COR-L47 (cell line): ENCODE measurements at places on chromosomes 11 and 22.

DNA sequence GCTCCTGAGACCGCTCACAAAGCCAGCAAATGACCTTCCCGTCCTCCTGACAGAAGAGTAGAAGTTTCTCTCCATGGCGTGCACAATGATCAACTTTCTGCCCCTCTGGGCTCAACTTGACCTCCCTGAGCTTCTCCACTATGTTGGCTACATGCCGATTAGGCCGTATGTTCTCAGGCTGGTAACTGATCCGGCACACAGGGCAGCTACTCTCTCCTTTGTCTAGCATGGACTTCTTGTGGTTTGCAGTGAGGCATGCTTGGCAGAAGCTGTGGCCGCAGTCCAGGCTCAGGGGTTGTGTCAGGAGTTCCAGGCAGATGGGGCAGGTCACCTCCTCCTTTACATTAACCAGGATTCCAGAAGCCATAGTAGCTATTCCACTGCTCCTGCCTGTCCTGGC, 5.1 kb downstream of the TRIM5 start:
- DNase-seq: no peak

- DNase-seq: no peak
Observed at GRCh38 chr11:125431009-125431408, 65.1 kb downstream of the FEZ1 start.

- no peak for DNase-seq
Observed at GRCh38 chr11:11407065-11407762, 54.2 kb upstream of the CSNK2A3 start.

- DNase-seq: no peak
Observed at GRCh38 chr11:73889019-73889418, 12.2 kb downstream of the PAAF1 start.

GRCh38 chr11:107858217-107859070, at the start of gene SLC35F2:
Gene SLC35F2 (minus strand): TSS chr11:107858787. CDS start chr11:107858767, 20 bp downstream.
- DNase-seq: peak; percentile 80

DNA sequence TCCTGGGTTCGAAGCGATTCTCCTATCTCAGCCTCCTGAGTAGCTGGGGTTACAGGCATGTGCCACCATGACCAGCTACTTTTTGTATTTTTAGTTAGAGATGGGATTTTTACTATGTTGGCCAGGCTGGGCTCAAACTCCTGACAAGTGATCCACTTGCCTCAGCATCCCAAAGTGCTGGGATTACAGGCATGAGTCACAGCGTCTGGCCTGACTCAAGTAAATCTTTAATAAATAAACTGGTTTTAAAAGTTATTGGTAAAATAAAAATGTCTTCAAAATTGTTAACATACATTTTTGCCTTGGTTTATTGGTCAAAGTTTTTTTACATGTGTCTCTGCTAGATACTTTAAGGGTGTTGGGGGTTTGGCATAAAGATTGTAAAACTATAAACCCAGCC, 7.3 kb upstream of the PES1 start:
- DNase-seq: no peak

DNA sequence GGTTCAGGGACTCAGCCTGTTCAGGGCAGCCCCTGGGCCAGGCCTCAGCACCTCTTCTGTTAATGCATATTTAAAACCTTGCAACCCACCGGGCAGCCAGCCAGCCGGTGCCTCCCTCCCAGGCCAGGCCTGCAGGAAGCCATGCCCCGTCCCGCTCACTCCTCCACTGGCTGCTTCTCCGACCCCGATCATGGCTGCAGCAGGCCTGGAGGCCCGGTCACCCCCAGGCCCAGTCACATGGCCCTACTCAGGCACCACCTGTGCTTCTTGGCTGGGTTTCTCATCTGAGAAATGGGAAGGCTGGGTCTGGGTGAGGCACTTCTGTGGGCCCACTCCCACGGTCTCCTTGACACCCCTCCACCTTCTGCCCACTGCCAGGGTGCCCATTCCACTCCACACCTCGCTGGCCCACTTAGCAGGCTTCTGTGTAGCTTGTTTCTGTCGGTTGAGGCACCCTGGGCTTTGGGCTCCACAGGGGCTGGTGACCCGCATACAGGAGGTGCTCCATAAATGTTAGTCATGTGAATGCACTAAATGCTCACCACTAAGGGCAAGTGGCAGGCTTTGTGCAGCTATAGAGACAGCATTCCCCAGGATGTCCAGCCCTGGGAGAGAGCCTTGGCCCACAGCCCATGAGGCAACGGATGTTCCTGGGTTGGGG, 11.4 kb downstream of the RTN4R start:
- DNase-seq: no peak

DNA sequence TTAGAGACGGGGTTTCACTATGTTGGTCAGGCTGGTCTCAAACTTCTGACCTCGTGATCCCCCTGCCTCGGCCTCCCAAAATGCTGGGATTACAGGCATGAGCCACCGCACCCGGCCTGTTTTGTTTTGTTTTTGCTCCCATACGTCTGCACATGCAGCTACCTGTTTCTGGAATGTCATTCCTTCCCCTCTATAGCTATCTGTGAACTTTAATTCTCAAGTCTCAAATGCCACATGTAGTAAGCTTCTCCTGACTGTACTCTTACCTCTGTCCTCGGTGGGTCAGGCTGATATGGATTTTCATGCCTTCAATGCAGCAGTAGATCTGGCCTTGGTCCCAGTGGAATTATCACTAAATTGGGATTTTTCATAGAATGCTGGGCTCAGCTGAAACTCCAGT, 12.4 kb upstream of the SWAP70 start:
- DNase-seq: no peak

- DNase-seq: no peak
Observed at GRCh38 chr11:45609337-45609736, 56.1 kb downstream of the CHST1 start.

DNA sequence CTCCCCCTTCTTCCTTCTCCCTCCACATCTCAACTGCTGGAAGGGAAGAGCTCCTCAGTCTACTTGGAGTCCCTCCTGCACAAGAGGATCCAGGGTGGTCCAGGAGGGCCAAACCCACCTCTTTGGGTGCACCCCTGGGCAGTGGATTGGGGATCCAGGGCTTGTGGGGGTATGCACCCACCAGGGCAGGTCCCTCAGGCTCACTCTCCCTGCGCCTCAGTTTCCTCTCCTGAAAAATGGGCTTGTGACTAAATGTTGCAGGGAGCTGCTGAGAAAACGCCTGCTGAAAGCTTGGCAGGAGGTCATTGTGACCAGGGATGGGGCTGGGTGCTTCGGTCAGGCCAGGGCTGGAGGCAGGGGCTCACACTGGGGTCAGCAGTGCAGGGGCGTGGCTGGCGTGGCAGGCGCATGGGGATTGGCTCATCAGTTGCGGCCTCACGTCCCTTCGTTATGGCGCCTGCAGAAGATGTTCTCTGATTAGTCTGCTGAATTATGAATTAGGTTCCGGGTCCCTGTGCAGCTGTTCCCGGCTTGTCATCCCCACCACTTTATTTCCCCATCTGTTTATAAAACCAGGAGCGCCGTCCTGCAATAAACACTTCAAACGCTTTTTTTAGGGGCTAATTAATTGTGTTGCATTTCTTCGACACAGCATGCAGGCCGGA, 25.7 kb upstream of the CCDC188 start:
- DNase-seq: no peak

- no peak for DNase-seq
Observed at GRCh38 chr11:7275133-7275532, 23.4 kb downstream of the SYT9 start.

DNA sequence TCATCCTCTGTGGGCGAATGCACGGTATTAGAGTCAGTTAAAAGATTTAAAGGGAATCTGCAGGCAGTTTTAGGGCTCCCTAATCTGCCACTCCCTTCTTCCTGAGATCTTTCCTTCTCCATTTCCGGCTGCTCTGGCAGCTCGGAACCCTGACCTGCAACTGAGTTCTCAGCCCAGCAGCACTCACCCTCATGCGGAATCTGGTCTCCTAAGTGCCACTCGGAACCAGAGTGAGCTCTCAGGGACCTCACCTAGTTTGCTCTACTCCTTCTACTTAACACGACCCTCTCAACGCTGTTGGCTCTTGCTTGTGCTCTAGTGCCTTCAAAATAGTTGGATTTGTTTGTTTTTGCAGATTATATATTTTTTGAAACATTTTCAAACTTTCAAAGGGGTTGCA, 19.3 kb upstream of the IL10RA start:
- DNase-seq: no peak

GRCh38 chr11:84890676-84891075, 736.5 kb downstream of the DLG2 start:
- DNase-seq: no peak

DNA sequence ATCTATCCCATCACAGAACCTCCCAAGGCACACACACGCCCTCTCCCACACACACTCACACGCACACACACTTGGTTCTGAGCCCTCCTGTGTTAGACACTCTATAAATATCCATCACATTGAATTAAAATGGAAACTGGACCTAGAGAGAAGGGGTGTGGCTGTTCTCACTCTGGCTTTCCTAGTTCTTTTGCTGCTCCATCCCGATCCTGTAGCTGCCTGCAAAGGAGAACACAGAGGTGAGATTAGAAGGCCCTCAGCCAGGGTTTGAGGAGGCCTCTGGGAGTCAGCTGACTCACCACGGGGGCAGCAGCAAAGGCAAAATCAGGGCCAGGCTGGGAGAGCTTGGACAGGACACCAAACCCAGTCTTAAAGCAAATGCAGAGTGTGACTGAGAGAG, 192.3 kb upstream of the CADM1 start:
- no peak for DNase-seq

- peak; percentile 60 for DNase-seq
Observed at GRCh38 chr22:24994070-24994763, 41.7 kb downstream of the KIAA1671 start.

DNA sequence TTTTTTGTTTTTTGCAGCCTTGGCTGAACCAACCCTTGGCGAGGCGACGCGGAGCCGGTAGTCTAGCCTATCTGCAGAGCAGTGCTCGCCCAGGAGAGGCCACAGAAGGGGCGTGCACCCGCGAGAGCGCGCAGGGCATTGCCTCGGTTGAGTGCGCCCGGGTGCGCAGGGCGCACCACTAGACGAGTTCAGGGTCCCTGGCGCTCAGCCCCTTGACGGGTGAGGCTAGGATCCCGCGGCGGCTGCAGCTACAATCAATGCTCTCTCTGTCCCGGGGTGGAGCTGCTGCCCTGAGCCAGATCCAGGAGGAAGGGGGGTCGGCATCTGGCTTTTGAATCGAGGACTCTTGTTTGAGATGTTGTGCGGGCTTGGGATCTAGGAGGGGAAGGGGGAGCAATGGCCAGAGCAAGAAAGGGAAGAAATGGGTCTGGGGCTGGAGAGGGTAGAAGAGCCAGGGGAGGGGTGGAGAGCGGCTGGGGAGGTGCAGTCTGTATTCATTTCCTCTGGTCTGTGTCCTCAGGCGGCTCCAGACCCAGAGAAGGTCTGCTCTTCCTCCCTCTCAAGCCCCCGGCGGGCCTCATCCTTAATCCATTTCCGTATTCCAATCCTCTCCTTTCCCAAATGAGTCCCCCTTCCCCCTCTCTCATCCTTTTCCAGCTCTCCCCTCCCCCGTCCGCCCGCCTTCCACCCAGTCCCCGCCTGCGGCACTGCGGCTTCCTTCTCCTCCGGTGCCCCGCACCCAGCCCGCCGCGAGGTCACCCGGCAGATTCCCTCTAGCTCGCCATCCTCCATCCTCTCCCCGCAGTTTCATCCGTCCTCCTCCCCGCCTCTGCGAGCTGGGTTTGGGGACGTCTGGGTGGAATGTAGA, 797 bp downstream of the THY1 start:
- DNase-seq: peak; percentile 15

DNA sequence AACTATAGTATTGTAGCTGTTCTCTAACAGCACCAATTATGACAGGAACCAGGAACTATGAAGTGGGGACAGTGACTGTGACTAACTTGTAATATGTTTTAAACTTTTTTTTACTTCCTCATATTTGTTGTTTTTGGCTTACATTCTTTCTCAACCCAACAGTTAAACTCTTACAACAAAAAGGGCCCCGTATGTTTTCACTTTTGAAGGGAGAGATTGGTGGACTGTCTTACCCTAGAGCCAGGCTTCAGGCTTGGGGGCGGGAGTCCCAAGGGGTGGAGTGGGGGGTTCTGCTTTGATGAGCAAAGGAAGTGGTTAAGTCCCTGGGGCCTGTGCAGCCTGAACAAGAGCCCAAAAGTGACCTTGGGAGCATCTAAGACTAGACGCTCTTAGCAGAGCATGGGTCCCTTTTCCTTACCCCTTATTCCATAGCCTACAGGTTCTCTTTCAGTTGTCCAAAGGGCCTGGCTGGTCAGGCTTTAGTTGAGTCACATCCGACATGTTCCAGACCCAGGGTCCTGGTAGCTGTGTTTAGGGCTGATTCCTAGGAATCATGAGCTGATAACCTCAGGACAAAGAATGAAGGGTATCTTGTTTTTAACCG, 38.8 kb downstream of the STIM1 start:
- no peak for DNase-seq

GRCh38 chr11:10451426-10452116, 3.5 kb upstream of the AMPD3 start:
- DNase-seq: no peak

GRCh38 chr22:29002603-29003002, 59.0 kb downstream of the C22orf31 start:
- DNase-seq: no peak

DNA sequence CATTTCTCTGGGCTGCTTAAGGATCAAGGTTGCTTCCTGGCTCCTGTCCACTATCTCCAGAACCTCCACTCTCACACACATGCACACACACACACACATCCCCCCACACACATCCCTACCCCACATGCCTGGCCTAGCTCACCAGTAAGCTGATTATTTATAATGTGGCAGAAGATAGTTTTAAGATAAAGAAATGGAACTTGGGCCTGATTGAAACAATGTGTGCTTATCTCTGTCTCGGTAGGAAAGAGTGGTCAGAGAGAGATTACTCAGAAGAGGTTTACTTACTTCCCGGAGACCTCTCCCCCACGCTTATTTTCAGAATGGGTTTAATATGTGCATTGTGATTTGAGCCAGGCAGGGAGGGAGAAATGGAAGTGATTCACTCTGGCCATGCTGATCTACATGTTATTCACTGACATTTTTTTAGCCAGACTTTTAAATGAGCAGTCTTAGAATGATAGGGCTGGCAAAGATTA, 422.4 kb downstream of the TENM4 start:
- DNase-seq: no peak

DNA sequence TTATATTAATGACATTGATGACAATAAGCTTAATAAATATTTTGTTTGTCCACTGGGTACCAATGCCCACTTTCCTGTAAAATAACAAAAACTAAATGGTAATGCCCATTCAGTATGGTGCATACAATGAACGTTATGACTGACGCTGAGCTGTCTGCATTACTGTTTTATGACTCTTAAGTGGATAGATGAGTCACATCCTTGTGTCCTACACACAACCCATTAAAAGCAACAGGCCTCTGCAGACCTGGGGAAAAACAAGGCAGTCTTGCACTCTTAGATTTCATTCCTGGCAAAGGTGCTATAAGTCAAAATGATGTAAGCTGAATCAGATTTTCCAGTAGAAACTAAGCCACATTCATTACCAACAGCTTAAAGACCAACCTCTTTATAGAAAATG, 176.3 kb upstream of the TMEM45B start:
- DNase-seq: no peak

- DNase-seq: no peak
Observed at GRCh38 chr11:18612394-18612793, 12.8 kb downstream of the MISFA start.
